ENCODE measurements at places on chromosomes 2 and 18.

DNA sequence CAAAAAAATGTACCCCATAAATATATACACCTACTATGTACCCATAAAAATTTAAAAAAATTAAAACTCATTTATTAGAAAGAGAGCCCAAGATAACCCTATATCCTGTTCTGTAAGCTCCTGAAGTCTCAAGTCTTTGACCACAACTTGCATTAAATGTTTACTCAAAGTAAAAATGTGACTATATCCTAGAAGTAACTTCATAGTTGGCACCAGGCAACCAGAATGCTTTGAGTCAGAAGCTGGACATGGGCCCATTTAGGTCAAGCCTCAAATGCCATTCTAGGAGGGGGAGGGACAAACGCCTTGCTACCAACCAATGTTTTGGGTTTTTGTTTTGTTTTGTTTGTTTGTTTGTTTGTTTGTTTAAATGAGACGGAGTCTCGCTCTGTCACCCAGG lies 9.3 kb upstream of the TBC1D8 start:
- DNase-seq = no peak

DNA sequence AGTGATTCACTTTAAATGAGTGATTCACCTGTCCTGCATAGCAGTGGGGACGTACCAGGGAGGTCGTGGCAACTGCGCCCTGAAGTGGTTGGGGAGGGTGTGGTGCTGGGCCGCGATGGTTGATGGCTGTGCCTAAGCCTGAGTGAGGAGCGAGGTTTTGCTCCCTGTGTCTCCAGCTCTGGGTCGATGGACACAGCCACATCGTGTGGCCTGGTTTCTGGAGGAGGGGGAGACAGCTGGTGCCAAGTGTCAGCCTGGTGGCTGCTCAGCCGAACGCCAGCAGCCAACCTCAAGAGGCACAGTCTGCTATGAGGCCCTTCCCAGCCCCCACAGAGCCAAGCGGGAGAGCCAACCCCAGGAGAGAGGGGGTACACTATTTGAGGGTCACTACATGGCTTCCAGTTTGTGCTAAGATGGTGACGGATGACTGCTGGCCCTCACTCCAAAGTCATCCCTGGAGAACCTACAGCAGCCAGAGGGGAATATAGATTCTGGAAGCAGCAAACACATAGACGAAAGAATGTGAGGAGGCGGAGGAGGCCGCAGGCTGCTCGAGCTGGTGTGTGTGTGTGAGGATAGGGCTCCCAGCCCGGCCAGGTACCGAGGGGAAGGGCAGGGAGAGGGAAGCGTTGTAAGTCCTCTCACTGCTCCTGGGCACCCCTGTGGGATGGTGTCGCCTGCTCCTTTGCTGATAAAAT lies 58.6 kb upstream of the OTOF start:
- DNase-seq = no peak

GRCh38 chr18:54822872-54823845 lies 5.1 kb upstream of the RAB27B start:
- DNase-seq = no peak

GRCh38 chr2:130799295-130799694 lies 37.4 kb upstream of the ARHGEF4 start:
- no peak for DNase-seq

- DNase-seq = no peak
Measured at GRCh38 chr2:1781291-1782080, 37.2 kb upstream of the PXDN start.

DNA sequence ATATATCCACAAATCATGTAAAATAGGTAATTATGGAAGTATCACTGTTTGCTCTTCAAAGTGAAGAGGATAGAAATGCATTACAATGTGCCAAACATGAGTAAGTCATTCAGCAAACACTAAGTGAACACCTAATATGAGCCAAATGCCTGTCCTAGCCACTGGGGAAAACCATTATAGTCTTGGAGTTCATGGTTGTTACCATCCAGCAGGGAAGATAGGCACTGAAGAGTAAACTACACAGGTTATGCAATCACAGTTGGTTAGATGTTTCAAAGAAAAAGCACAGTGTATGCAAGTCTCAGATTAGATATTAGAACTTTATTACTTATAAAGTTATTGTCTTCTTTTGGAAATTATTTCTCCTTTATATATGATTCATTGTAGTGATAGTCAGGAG lies 3.9 kb upstream of the SERPINB2 start:
- no peak for DNase-seq

DNA sequence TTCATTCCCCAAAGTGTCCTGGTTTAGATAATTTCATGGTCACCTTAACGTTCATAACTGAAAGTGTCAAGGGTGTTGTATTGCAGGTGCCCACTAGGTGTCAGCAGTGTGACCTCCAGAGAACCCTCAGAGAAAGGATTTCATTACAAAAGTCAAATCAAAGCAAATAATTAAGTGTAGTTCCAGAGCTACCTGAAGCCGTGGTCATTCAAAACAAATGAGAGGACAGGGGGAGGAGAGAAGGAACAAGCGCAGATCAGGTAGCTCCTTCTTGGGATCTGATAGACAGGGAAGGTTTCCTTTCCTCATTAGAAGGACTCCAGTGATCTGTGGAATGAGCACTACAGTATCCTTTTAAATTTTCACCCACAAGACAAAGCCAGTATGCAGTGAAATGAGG lies at the start of gene SLC9A4:
SLC9A4 (plus strand) TSS at position 207 of the 400 bp plus-strand sequence. CDS start 534 bp downstream, outside the sequence.
- no peak for DNase-seq

GRCh38 chr18:73739098-73739497 lies 408.5 kb downstream of the FBXO15 start:
- DNase-seq = no peak

DNA sequence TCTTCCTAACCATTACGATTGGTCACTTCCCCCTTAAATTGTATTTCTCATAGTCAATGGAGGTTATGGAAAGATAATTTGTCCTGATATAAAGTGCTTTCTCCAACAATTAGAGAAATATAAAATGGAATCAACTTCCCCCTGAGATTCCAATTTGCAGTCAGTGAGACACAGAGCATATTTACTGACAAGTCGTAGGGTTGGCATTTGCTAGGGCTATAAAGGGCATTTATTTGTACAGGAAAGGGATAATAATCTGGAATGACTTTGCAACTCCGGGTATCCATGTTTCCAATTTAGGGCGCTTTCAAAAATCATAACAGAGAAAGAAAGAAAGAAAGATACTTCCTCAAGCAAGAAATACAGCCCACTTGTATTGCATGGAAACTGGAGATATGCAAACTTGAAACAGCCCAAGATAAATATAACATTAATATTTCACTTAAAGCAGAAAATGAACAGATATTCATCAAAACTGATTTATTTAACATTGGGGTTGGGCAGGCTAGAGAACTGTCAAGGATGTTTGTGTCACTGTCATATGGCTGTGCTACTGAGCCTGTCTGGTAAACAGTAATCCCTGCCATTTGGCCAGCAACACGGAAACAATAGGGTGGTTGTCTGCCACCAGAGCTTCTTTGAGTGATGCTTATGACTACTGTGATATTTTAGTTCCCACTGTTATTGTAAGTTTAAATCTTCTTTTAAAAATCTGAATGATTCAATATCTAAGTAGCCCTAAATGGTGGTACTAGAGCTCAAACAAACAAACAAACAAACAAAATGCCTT lies 621.8 kb downstream of the LRP1B start:
- DNase-seq = no peak

- no peak for DNase-seq
Measured at GRCh38 chr2:12262681-12263436, 453.9 kb upstream of the TRIB2 start.

DNA sequence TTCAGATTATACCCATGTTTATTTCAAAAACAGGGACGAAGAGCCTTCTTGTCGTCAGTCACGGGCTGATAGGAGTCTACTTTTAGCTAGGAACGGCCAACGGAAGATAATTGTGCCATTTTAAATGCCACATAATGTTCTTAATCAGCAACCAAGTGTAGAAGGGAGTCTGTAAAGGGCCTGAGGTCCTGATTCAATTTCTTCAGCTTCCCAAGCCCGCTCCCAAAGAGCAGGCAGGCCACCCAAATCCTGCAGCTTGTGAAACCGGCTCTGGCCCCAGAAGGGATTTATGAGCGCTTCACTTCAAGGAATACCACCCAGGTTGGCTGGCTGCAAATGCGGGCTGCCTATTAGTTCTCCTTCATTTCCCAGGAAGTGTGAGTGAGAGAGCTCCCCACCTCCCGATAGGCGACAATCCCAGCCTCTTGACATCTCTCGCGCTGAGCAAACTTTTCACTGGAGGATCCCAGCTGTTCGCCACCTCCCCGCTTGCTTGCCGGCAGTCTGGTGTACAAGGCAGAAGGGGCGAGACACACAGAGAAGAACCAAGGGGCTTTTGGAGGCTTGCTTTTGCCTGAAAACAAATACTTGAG lies 272.9 kb downstream of the CDH20 start:
- DNase-seq = no peak

GRCh38 chr2:19488009-19488691 lies 129.7 kb upstream of the OSR1 start:
- DNase-seq = peak; percentile 35

GRCh38 chr2:101430156-101430555 lies 42.9 kb upstream of the CREG2 start:
- no peak for DNase-seq
